Right ventricle myocardium inferior (tissue), 1 donor: ENCODE measurements at places on chromosomes 1 and 21. TPM values are rescaled to one million over a fixed set of nuclear protein-coding genes. Genes with fewer than 3 reads are reported as not detected.

Gene SLC6A17
- total RNA-seq = not detected

Gene IGSF5
- total RNA-seq = 3.2 TPM

Gene RAB42
- total RNA-seq = 1.6 TPM

Gene CFHR2
- total RNA-seq = not detected

Gene TENT5C
- 18.7 TPM for total RNA-seq

Gene SLC25A34
- total RNA-seq = 57.2 TPM

Gene IL22RA1
- 0.24 TPM for total RNA-seq

Gene NIBAN1
- total RNA-seq = 354 TPM

Gene CBR1
- 28.5 TPM for total RNA-seq

Gene FAM72D
- total RNA-seq = not detected

Gene KIAA0040
- 22.8 TPM for total RNA-seq

Gene FBXO2
- 4.2 TPM for total RNA-seq

Gene CCDC185
- total RNA-seq = not detected

Gene CFH
- total RNA-seq = 39.6 TPM

Gene LCE1D
- total RNA-seq = not detected

Gene OR10Z1
- not detected for total RNA-seq

Gene CGN
- total RNA-seq = 0.22 TPM

Gene OR6K3
- total RNA-seq = not detected

Gene NKAIN1
- 0.14 TPM for total RNA-seq

Gene CYP4X1
- 1.5 TPM for total RNA-seq

Gene DAP3
- total RNA-seq = 105 TPM
